Hepatic stellate cell (primary cell): ENCODE measurements at places on chromosomes 16 and 17.

GRCh38 chr16:31328322-31329052, 26.5 kb upstream of the ITGAX start:
- no peak for DNase-seq

- DNase-seq: no peak
Observed at GRCh38 chr17:72076678-72077030, 44.2 kb upstream of the SOX9 start.

DNA sequence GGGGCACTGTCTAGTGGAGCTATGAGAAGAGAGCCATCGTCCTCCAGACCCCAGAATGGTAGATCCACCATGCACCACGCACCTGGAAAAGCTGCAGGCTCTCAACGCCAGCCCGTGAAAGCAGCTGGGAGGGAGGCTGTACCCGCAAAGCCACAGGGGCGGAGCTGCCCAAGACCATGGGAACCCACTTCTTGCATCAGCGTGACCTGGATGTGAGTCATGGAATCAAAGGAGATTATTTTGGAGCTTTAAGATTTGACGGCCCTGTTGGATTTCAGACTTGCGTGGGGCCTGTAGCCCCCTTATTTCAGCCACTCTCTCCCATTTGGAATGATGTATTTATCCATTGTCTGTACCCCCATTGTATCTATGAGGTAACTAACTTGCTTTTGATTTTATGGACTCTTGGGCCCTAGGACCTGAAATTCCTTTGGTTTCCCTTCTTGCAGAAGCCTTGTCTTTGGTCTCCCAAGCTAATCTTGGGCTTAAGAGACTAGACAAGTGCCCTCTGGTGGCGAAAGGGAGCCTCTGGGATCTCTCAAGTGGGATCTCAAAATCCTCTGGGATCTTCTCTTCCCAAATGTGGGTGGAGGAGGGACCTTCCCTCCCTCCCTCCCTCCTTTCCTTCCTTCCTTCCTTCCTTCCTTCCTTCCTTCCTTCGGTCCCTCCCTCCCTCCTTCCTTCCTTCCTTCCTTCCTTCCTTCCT, 58.2 kb upstream of the HAPSTR1 start:
- peak; percentile 69 for DNase-seq

DNA sequence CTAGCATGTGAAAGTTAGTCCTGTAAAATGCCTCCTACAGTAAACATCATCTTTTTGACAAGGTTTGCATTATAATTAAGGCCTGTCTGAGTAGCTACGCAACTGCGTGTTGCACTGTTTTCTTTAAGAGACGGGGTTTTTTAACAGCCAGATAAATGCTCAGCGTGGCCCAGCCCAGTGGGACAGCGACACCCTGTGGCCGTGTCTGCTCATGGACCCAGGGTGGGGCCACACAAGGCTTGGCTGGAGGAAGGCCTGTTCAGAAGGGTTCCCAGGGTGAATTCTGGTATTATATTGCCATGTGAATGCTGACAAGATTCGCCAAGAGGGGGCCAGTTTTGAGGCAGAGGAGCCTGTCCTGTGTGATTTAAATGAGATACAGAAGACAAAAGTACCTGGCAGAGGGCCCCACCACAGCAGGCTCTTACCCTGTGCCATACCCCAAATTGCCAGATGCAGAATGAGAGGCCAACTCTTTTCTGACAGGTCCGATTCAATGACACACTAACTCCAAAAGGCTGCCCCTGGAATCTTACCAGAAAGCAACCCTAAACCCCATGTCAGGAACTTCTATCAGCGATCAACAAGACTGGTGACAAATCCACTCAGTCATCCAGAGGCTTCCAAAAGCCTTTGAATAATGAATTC, 65.9 kb upstream of the IRX6 start:
- DNase-seq: peak; percentile 13

DNA sequence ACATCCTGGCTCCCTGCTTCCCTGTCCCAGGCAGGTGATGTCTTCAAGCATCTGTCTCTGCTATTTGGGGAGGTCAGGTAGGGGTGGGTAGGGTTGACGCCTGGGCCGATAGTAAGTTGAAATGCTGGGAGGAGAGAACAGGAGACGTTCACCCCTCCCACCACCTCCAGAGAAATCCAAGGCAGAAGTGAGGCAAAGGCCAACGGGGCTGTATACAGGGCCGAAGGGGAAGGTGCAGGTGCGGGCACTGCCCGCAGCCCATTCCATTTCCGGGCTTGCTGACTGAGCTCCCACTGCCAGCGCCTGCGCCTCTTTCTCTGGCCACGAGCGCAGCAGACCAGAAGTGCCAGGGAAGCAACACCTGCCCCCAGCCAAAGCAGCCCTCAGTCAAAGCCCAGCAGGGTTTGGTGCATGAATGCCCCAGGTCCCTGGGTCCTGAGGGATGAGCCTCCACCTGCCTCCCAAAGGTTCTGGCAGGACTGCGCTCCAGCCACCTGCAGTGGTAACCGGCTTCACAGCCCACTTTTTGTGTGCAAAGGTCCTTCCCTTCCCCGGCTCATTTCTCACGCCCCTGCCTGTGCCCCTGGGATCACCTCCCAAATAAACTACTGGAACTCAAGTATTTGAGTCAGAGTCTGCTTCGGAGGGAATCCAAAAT, 127.6 kb upstream of the TNRC6C start:
- no peak for DNase-seq

- no peak for DNase-seq
Observed at GRCh38 chr17:53100126-53100525, 722.6 kb upstream of the KIF2B start.

- DNase-seq: no peak
Observed at GRCh38 chr16:59126486-59126885, 392.4 kb upstream of the GOT2 start.

- DNase-seq: no peak
Observed at GRCh38 chr16:7303052-7303610, 29.5 kb upstream of the RBFOX1 start.

GRCh38 chr16:25395528-25395927, 137.9 kb upstream of the ZKSCAN2 start:
- no peak for DNase-seq

- DNase-seq: peak; percentile 82
Observed at GRCh38 chr16:8567355-8568230, 22.7 kb downstream of the TMEM114 start.

- no peak for DNase-seq
Observed at GRCh38 chr17:67434061-67434525, 57.0 kb downstream of the PITPNC1 start.

- no peak for DNase-seq
Observed at GRCh38 chr17:29156781-29157180, 23.4 kb downstream of the MYO18A start.

DNA sequence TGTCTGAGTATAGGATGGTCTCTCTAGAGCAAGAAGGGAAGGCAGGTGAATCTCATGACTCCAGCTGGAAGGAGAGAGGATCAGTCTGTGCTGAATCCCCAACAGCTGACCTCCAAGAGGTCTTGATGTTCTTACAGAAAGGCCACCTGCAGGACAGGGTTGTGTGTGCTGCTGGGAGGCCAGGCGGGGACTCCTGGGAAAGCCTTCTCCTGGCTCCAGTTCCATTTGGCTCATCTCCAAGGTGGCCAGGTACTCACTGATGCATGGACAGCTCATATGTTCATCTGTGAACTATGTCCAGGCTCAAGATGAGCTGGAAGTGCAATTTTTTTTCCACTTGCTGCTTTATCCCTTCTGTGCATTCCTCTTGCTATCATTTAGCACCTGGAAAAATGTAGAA, 730.2 kb upstream of the RBFOX1 start:
- no peak for DNase-seq

GRCh38 chr17:37239690-37240334, 136.0 kb upstream of the C17orf78 start:
- peak; percentile 23 for DNase-seq

DNA sequence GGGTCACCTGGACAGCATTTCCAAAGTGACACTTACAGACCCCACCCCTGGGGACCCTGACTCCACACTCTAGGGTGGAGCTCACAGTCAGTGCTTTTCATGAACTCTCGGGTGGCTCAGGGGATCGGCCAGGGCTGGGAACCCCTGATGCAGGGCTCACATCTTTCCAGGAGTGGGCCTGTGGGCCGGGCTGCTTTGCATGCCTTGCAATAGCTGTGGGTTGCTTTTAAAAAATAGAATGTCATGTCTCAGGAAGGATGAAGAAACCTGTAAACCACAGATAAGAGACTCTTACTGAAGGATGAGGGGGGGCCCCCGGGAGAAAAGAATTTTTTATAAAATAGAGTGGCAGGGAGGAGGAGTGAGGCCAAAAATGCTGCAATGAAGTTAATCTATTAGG, 40.2 kb downstream of the RBFOX3 start:
- no peak for DNase-seq

DNA sequence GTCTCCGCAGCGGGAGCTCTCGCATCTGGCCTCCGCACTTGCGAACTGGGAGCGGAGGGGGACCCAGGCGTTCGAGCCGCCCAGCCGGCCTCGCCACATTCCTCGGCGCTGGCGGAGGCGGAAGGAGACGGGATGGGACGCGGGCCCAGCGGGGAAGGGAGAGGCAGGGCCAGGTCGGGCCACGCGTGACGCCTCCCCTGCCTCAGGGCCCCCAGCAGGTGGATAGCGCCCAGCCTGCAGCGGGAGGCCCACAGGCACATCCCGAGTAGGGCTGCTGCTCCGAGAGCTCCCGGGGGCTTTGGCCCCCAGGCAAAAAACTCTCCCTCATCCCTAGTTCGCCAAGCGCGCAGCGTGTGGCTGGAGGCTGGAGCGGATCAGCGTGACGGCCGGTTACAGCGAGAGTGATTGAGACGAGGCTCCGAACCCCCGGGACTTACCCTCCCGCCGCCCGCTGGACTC, 800 bp downstream of the PLEKHH3 start:
- DNase-seq: peak; percentile 73

DNA sequence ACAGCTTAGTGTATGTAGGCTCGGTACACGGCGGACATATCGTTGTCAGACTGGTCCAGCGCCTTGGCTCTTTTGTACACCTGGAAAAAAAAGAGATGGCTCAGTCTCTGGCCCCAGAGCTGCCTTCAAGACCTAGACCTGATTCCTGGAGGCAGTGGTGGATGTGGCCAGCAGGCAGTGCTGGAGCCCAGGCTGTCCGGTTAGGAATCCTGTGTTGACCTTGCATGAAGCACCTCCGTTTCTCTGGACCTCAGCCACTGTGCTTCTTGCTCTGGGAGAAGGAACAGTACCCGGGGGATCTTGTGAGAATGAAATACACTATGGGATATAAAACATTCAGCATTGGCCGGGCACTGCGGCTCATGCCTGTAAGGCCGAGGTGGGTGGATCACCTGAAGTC, 2.8 kb upstream of the ROGDI start:
- no peak for DNase-seq

DNA sequence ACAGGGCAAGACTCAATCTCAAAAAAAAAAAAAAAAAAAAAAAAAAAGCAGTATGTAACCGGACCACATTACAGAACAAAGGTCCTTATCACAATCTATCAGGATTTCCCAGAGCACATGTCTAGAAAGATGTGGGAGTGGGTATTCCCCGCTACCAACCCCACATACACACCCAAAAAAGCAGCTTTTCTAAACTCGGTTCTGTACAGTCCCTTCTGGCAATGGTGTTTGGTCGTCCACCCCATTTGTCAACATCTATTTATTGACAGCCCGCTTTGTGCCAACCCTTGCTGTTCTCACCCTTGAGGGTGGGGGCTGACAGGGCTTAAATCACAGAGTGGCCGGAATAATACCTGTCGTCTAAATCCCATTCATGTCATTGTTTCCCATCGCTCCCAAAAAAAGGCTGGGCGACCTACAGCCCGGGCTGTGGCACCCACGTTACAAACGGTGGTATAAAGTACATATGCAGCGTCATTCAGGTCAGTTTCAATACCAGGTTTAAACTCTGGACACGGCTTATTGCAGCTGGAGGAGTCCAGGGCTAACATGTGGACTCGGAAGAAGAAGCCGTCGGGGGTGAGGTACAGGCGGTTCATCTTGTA, 3.6 kb downstream of the C17orf58 start:
- no peak for DNase-seq

- DNase-seq: no peak
Observed at GRCh38 chr16:62068747-62069146, 32.5 kb upstream of the CDH8 start.

- no peak for DNase-seq
Observed at GRCh38 chr17:3946711-3947235, 17.5 kb downstream of the ATP2A3 start.

- no peak for DNase-seq
Observed at GRCh38 chr16:75483222-75483621, 12.0 kb downstream of the CHST6 start.

GRCh38 chr16:11399261-11399831, 54.1 kb downstream of the RMI2 start:
- DNase-seq: no peak

DNA sequence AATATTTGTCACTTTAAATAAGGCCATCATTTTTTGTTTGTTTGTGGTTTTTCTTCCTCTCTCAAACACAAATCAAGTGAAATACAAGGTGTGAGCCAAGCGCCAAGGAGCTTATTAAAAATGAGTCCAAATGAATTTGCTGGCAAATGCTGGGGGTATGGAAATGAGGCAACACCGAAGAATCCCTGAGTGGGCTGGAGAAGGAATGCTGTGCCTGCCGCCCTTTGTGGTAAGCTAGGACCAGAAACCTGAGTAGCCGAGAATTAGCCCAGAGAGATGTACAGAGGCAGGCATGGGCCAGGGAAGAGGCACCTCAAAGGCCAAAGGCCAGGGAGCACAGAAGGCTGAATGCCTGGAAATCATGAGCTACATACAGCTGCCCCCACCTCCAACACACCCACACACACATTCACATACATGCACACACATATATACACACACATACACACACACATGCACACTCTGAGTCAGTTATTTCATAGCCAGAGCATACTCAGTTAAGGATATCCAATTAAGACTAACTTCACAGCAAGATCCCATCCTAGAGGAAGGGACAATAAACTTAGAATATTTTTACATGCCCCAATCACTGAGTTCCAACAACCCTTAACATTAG, 266.1 kb upstream of the DYNLRB2 start:
- no peak for DNase-seq

GRCh38 chr16:4529085-4530060, 9.2 kb downstream of the CDIP1 start:
- no peak for DNase-seq

- DNase-seq: no peak
Observed at GRCh38 chr17:40522250-40522960, 21.0 kb upstream of the TNS4 start.

DNA sequence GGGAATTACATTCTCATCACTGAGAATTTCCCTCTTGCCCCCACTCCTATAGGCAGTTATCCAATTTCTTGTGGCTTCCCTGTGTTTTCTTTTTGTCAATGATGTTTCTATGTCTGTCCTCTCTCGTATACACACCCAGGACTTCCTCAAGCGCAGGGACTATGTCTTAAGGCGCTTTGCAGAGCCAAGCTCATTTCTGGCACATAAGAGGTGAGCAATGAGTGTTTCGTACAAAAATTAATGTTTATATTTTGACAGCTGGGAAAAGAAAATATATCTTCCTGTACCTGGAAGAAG, 947 bp downstream of the DDX42 start:
- DNase-seq: peak; percentile 21

GRCh38 chr17:2749784-2750181, 331 bp upstream of the CCDC92B start:
- peak; percentile 85 for DNase-seq
